NCI-H460 (cell line): ENCODE measurements at places on chromosomes 2 and 18.
A peak's percentile ranks its signal among the peaks of the same experiment; 100 is the strongest.

DNA sequence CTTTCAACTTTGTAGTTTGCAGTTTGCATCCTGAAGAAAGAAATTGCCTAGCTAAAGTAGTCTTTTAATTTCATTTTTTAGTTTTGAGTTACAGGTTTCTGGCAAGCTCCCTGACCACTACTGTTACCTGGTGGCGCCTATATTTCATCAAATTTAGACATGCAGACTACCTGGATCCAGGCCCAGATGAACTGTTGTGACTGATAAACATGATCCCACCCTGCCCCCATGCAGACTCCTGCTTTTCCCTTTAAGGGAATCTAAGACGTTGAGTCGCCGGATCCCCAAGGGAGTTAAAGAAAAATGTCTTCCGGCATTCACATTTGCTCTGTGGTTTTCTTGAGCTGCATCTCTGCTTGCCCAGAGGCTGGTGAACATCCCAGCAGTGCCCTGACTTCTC, 22.2 kb downstream of the METAP1D start:
- peak; percentile 26 for DNase-seq

GRCh38 chr2:129550536-129550935, 428.9 kb upstream of the RAB6C start:
- no peak for DNase-seq

GRCh38 chr18:37783771-37784170, 218.2 kb upstream of the CELF4 start:
- DNase-seq = no peak

DNA sequence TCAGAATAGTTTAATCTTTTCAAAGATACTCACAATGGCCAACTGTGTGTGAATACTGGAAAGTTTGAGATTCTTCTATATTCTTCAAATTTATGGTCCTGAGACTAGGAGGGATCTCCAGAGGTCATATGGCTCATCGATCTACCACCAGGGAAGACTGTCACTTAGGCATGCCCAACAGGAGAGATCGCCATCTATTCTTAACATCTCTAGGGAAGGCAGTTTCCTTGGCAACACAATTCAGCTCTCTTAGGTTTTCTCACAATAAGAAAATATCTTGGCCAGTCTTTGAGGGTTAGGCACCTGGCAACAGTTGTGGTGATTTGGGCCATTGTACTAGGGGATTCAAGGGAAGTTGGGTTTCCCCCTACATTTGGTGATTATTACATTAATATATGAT, 107.2 kb downstream of the GALNT3 start:
- no peak for DNase-seq

DNA sequence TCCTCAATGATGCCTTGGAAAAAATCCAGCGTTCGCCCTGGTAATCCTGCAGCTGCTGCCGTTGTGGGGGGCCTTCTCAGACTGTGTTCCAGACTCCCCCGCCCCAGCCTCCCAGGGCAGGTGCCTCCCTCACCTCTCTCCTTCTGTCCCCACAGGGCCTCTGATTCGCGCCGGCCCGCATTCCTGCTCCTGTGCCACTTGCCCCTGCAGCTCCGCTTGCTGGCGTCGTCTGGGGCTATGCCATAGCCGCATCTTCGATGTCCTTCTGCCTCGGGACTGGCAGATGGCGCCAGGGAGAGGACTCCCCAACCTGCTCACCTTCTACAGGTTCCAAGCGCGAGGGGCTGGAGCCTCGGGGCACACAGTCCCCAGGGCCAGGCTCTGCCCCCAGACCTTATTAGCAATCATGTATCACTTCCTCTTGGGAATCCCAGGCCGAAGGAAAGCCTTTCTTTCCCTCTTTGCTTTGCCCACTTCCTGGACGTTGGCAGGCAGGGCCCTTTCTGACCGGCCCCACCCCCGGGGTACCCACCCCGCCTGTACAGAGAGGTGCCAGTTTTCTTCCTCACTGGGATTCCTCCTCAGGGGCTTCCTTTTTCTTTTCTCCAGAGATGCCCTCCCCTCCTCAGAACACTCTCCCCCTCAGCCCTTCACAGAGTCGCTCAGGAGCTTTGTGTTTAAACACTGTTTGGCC, 4.4 kb downstream of the SPATA3 start:
- DNase-seq = no peak

GRCh38 chr2:12463189-12463588, 253.5 kb upstream of the TRIB2 start:
- DNase-seq = no peak

GRCh38 chr2:45253151-45253550, 243.9 kb upstream of the SIX2 start:
- no peak for DNase-seq

- no peak for DNase-seq
Measured at GRCh38 chr2:115480741-115481140, 1038.3 kb downstream of the DPP10 start.

DNA sequence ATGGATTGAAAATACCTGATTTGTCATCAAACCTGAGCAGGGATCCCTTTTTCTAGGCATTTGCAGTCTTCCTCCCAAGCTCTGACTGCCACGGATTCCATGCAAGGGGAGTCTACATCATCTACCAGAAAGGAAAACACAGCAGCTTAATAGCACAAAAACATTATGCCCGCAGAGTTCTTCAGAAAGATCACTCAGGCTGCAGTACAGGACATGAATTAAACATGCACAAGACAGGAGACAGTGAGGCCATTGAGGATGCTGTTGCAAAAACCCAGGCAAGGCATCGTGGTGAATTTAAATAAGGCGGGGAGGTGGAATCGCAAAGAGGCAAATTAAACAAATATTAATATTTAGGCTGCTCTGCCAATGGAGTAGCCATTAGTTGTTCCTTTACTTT, 88.5 kb downstream of the MRPS9 start:
- no peak for DNase-seq

GRCh38 chr2:8315531-8316165, 366.2 kb upstream of the ID2 start:
- no peak for DNase-seq

- no peak for DNase-seq
Measured at GRCh38 chr2:163601377-163601776, 134.4 kb downstream of the FIGN start.

DNA sequence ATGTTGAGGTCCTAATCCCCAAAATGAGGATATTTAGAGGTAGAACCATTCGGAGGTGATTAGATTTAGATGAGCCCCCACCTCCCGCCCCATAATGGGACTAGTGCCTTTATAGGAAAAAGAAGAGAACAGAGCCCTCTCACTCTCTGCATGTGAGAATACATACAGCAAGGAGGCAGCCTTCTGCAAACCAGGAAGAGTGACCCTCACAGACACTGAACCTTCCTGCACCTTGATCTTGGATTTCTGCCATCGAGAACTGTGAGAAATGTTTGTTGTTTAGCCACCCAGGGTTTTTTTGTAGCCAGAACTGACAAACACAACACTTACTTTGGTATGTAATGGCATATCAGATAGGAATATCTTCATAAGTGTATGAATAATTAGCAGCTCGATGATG, 83.7 kb downstream of the XIRP2 start:
- no peak for DNase-seq

DNA sequence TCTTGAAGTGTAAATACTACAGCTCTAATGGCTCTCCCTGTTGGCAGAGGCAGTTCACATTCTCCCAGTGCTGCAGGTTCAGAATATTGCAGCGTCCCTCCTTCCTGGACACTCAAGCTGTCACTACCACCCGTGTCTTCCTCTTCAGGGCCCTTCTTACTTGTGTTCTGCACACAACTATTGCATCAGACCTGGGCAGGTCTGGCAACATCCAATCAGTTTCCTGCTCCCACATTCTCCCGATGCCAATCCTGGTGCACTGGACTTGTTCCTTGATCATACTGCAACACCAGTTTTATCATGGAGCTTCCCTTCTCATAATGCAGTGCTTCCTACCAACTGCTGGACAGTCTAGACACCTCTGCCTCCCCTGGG, 161.5 kb downstream of the CAPN13 start:
- DNase-seq = peak; percentile 12

DNA sequence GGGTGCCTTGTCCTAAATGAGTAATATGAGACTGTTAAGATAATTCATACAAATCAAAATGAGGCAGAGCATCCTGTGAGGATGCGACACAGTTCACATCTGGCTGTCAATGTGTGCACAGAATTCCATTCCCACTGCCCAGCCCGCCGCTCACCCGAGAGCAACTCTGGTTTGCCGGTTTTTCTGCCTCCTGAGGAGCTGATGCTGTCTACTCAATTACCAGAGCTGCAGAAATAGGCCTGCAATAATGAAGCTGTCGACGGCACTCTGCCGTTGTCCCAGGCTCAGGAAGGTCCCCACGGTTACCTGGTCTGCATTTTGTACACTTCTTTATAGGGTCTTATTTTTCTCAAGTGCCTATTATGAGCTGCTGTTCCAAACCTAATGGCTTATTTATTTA, 55.7 kb upstream of the LYPD1 start:
- no peak for DNase-seq

DNA sequence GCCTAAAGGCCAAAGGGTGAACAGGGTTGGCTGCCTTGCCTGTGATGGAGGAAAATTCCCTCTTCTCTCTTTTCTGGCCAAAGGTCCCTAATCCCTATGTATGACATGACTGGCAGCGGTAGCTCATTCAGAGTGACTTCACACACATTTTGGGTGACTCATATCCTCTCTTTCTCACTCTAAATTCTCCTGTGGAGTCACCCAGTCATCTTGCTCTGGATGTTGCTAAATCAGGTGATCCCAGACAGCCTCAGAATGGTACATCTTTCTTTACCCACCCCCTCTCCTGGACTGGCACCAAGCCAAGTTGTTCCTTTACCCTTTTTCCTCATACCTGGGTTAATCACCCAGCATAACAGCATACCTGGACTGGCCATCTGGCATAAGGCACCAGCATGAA, 77.2 kb downstream of the NEURL3 start:
- peak; percentile 46 for DNase-seq

DNA sequence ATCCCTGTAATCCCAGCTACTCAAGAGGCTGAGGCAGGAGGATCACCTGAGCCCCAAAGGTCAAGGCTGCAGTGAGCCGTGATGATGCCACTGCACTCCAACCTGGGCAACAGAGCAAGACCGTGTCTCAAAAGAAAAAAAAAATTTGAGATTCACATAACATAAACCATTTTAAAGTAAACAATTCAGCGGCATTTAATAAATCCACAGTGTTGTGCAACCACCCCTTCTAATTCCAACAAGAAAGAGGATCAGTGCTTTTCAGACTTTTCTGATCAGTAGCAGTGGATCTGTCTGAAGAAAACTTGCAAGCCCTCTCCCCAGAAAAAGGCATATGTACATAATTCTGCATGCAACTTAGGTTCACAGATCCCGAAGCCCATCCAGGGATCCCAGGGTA, 7.2 kb upstream of the SAG start:
- DNase-seq = no peak

DNA sequence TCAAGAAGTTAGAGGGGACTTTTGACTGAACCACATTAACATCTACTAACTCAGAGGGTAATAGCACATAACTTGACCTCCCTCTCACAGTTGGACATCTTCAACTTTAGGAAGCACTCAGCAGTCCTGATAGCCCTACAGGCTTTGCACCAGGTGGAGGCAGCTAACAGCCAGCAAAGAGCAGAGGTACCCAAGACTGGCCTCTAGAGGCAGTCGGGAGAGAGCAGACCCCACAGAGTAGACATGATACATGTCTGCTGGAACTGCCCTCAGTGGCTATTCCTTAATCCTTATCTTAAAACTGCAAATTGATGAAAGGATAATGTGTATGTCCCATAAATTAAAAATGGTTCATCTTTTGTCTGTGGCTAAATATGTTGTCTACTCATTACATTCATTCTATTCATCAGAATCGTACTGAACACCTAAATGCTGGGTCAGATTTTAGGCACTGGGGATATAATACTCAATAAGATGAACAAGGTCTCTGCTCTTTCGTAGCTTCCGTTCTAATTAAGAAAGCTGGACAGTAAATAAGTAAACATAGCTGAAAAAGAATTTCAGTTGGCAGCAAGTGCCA, 49.8 kb downstream of the CAB39 start:
- DNase-seq = peak; percentile 31

DNA sequence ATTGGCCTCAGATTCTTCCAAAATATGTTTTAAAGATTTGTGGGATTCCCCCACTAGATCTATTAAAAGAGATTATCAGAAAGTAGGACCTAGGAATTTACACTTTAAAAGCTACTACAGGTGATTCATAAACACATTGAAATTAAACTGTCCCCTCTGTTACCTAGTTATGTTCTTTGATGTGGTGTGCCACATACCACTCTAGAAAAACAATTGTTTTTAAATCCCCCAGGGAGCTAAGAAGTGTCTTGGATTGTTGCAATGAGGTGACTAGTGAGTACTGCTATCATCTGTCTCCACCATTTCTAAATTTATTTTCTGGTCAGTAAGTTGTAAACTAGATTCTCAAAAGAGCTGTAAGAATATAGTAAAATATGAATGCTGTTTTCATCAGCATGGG, 214.5 kb upstream of the DOK6 start:
- DNase-seq = no peak

DNA sequence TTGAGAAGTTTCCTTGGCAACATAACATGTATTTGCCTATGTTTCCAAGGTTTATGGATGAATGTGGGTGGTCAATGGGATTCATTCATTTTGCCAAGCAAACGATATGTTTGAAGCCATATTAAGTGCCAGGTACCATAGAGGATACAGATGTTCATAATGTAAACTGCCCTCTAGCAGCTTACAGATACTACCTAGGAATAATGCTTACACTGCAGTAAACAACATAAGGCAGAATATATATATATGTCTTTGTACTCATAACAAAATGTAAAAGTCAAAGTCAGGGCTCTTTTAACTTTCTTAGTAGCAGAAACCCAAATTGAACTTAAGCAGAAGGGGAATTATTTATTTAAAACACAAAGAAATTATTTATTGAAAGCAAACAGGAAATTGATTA, 171.6 kb upstream of the TNP1 start:
- no peak for DNase-seq

- DNase-seq = no peak
Measured at GRCh38 chr2:5766561-5766960, 74.4 kb downstream of the SOX11 start.

DNA sequence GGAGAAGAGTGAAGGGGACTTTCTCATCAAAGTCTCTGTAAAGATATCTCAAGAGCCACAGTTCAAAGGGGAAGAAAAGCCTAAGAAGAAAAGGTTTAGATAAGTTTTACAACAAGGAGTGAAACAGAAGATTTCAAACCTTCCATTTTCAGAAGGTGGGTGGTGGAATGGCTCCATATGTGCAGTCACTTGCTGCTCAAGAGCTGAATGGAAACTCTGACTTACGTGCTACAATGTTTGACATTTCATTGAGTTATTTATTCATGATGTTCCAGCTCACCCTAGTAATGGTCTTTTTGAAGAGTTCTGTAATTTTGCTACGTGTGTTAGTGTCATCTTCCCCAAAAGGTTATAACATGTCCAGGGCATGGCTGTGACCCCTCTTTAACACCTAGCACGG, 21.7 kb downstream of the LCT start:
- no peak for DNase-seq

GRCh38 chr2:120620025-120620793, 115.5 kb upstream of the GLI2 start:
- peak; percentile 30 for DNase-seq

GRCh38 chr18:46209161-46209560, 105.0 kb downstream of the HAUS1 start:
- no peak for DNase-seq

DNA sequence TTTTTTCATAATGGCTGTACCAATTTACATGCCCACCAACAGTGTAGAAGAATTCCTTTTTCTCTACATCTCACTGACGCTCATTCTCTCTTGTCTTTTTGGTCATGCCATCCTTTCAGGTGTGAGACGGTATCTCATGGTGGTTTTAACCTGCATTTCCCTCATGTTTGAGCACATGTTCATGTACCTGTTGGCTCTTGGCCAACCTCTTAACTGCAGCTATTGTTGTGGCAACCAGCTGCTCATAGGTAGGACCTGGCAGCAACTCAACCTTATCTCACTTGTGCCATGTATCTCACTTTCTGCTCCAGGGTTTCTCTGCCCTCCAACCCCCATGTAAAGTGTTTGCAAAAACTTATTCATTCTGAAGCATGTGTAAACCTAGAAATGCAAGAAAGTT, 167.5 kb downstream of the UPP2 start:
- DNase-seq = no peak
